ENCODE measurements at places on chromosomes 3 and 15.

DNA sequence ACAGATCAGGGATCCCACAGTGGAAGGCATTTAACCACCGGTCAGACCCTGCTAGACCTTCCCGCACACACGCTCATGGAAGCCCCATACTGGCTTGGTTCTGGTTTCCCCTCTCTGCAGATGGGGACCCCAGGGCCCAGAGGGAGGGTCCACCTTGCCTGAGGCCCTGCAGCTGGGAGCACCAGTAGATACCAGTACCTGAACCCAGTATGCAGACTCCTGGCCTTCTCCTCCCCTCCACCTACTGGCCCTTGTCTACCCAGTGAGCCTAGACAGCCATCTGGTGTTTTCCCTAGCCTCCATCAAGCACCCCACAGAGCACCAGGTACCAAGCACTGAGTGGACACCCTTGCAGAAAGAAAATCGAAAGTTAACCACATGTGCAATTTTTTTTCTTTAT is 65.1 kb downstream of the MEGF11 start:
- no peak for DNase-seq

- no peak for DNase-seq
Measured at GRCh38 chr15:43025150-43025549, 80.7 kb downstream of the UBR1 start.

DNA sequence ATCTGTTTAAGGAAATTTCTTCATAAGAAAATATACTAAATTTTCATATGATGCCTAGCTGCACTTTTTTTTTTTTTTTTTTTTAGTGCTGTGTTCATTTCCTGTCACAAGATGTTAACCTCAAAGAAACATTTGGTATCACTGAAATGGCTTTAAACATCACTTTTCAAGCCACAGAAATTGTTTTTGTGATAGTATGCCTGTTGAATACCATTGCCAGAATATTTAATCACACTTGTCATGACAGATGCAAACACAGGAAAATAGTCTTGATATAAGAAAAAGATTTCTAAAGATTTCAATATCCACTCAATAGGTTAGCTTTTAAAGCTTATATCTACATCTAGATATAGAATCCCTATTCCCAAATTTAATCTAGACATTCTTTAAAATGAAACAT is 608.5 kb upstream of the AGTR1 start:
- no peak for DNase-seq

DNA sequence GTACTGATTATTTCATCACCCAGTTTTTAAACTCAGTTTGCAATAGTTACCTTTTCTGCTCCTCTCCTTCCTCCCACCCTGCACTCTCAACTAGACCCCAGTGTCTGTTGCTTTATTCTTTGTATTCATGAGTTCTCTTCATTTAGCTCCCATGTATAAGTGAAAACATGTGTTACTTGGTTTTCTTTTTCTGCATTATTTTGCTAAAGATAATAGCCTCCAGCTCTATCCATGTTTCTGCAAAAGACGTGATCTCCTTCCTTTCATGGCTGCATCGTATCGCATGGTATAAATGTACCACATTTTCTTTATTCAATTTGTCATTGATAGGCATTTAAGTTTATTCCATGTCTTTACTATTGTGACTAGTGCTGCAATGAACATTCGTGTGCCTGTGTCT is 79.0 kb downstream of the NAALADL2 start:
- DNase-seq, result no peak

DNA sequence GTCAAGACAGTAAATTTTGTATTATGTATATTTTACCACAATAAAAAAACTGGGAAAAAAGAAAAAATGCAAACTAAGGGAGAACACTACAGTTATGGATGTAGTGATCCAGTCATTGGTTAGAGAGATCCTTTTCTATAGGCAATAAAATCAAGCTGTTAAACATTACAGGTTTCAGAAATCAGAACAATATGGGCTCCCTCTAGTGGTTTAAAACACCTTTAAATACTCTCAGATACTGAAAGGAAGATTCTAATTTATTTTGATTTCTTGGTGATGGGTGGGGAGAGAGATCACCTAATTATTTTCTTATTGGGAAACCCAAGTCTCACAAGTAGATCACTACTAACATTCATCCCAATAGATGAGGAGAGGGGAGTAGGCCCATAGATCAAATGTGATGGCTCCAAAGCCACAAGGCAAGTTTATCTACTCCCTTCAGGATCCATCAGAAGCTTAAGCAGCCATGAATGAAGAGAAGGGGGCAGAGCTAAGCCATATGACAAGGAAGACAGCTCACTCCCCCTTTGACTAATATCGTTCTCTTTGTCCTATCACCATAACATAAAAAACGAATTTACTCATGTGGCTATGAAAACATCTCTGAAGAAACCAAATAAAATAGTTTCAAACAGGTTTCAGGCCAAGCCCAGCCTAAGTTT is 118.6 kb downstream of the ANO10 start:
- DNase-seq, result no peak
